ENCODE measurements at places on chromosomes 6 and 20. TPM values are rescaled to one million over a fixed set of nuclear protein-coding genes. Genes with fewer than 3 reads are reported as not detected.

The AVP gene
- not detected for polyA plus RNA-seq

The IRF4 gene
- 0.03 TPM for polyA plus RNA-seq

GRCh38 chr6:4487538-4487937 is 288.7 kb upstream of the CDYL start:
- no peak for DNase-seq

DNA sequence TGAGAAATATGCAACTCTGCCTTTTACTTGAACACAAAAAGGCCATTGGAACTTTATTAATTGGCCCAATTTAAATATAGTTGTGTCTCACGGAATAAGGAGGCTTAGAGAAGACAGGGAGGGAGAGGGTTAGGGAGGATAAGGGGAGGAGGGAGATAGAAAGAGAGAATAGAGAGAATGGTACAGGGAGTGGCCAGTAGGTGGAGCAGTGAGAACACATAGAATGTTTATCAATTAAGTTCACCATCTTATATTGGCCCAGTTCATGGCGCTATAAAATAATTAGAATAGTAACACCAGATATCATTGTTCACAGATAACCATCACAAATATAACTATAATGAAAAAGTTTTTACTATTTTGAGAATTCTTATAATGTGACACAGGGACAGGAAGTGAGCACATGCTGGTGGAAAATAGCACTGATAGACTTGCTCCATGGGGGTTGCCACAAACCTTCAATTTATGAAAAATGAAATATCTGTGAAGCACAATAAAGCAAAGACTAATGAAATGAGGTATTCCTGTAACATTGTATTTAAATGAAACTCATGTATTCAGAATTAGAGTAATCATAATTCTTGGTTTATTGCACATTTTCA is 374.1 kb upstream of the MANEA start:
- peak; percentile 37 for DNase-seq

DNA sequence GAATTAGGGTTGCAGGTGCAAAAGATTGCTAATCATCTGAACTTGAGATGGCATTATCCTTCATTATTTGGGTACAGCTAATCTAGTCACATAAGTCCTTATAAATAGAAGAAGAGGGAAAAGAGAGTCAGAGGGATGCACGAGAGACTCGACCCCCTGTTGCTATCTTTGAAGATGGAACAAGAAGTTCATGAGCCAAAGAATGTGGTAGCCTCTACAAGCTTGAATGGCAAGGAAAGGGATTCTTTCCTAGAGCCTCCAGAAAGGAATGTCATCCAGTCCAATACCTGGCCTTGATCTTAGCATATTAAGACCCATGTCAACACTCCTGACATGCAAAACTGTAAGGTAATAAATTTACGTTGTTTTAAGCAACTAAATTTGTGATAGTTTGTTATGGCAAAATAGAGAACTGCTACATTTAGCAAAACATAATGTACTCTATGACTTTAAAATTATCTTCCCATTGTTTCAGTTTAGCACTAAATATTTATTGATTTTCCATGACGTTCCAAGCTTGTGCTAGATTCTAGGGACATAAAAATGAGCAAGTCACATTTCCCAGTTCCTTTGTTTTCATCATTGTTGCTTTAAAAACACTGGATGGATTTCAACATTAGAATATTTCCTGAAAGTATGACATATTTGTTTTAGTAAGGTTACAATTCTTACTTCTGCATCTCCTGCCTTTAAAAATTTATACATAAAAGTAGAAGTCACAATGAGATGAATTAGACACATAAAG is 12.7 kb downstream of the MANEA start:
- DNase-seq, result no peak

DNA sequence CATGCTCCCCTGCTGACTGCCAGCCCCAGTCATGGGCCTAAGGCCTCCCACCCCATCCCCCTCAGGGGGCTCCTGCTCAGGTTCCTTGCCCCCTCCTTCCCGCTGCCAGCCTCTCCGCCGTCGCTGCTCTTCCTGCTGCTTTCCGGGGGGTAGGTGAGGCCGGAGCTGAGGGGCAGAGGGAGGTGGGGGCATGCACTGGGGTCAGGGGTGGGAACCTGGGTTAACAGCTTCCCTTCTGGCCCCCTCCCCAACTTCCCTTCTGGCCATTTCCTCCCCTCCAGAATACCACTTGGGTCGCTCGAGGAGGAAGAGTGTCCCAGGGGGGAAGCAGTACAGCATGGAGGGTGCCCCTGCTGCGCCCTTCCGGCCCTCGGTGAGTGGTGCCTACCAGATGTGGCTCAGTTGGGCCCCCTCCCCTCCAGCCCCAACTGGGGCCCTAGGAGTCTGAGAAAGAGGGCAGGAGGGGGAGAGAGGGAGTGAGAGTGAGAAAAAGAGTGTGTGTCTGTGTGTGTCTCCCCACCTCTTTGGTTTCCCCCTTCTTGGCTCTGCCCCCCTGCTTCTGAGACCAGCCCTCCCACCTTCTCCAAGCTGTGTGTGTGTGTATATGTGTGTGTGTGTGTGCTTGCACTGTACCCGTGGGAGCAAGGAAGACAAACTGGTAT is 12.1 kb downstream of the SYNGAP1 start:
- no peak for DNase-seq

The PHACTR3 gene
- not detected for polyA plus RNA-seq

DNA sequence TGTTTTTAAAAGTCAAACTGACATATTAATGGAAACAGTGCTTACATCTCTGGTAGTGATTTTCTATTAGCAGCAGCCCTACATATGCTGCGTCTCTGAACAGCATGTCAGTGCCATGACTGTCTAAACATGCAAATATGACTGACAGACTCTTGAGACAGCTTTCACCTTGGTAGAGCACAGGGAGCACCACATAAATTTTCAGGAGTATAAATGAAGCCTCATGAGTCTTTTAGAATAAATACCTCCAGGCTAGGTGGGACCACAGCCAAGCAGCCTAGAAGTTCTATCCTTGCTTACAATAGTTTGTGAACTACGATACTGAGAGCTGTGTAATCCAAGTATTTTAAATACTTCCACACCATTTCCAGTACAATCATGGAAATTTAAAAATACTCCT is 410.7 kb upstream of the RUNX2 start:
- no peak for DNase-seq

The CRISP2 gene
- not detected for polyA plus RNA-seq

The MUC21 gene
- not detected for polyA plus RNA-seq

The SPDEF gene
- 2.2 TPM for polyA plus RNA-seq

The DUSP15 gene
- polyA plus RNA-seq, result 0.96 TPM

DNA sequence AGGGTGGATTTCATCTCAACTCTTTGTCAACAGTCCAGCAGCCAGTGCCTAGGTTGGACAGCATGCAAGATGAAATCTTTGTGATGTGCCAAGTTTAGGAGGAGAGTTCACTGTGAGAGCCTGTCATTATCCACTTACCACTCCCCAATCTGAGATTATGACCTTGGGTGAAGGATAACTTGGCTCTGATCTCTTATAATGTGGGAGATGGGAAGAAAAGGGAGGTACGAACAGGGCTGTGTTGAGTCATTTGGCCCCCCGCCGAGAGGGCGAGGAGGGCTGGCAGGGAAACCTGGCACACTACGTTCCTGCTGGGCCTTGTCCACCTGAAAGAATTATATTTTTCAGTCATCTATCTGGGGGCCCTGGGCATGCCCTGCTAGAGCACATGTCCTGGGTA is 35.8 kb downstream of the LAMA4 start:
- peak; percentile 27 for DNase-seq

DNA sequence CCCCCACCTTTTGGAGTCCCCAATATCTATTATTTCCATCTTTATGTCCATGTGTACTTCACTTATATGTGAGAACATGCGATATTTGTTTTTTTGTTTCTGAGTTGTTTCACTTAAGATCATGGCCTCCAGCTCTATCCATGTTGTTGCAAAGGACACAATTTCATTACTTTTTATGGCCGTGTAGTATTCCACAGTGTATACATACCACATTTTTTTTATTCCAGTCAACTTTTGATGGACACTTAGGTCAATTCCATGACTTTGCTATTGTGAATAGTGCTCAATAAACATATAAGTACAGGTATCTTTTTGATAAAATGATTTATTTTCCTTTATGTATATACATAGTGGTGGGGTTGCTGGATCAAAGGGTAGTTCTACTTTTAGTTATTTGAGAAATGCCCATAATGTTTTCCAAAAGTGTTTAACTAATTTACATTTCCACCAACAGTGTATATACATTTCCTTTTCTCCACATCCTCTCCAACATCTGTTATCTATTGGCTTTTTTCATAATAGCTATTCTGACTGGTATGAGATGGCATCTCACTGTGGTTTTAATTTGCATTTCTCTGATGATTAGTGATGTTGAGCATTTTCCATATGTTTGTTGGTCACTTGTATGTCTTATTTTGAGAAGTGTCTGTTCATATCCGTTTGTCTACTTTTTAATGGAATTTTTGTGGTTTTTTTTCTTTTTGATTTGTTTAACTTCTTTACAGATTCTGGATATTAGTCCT is 34.0 kb upstream of the COL10A1 start:
- no peak for DNase-seq

- DNase-seq, result no peak
These were observed 275.1 kb downstream of the GRIK2 start for GRCh38 chr6:101668496-101669030.
